CD4-positive, alpha-beta memory T cell (primary cell): ENCODE measurements at places on chromosomes 4 and X. TPM values are rescaled to one million over a fixed set of nuclear protein-coding genes. Genes with fewer than 3 reads are reported as not detected.

- DNase-seq: no peak
These were observed 514.8 kb upstream of the TENM3 start for GRCh38 chr4:181728305-181728966.

The SSX7 gene
- not detected for polyA plus RNA-seq

The GAK gene
- 74.8 TPM for polyA plus RNA-seq

DNA sequence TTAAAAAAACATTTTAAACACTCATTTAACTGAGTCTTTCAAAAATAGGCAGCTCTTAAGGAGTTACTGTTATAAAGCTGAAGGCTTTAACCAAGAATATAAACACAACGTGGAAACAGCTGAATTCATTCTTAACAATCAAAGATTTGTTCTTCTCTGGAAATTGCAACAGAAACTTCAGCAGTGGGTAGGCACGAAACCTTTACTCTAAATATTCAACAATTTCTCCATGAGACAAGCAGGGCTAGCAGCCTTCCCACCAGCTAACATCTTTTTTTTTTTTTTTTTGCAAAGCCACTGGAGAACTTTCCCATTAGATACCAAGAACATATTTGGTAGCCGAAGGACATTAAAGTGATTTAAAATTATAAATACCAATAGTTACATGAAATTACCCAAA lies 78.2 kb upstream of the PRSS48 start:
- DNase-seq: no peak

DNA sequence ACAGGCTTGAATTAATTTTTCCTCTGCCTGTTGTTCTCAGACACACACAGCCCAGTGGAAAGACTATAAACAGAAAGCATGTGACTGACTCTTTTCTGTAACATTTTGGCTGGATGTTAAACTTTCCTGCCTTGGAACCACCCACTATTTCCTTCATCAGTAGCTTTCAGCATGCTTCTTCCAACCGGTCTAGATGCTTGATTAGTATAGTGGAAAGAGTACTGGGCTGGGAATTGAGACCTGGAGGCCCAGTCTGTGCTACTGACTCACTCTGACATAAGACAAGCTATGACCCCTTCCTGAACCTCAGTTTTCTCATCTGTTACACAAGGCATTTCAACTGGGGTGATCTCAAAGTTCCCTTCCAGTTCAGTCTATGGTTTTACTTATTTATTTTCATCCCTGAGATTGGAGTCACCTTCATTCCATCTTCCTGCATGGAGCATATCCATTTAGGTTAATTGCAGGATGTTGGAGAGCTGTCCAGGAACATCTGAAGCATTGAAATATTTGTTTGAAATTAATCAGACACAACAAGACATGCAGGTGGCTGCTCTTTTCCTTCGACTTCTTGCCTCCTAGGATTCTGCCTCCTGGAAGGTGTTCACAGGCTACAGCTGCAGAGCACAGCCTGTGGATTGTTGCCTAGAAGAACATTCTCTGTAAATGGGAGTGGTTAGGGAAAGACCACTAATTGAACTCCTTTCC lies 173.4 kb downstream of the RTL9 start:
- no peak for DNase-seq

The IL2 gene
- 2.3 TPM for polyA plus RNA-seq

The PLAC8 gene
- polyA plus RNA-seq: 378 TPM

The SLC26A1 gene
- polyA plus RNA-seq: 1.0 TPM
